DMS79 (cell line): ENCODE measurements at places on chromosomes 6 and 20.

DNA sequence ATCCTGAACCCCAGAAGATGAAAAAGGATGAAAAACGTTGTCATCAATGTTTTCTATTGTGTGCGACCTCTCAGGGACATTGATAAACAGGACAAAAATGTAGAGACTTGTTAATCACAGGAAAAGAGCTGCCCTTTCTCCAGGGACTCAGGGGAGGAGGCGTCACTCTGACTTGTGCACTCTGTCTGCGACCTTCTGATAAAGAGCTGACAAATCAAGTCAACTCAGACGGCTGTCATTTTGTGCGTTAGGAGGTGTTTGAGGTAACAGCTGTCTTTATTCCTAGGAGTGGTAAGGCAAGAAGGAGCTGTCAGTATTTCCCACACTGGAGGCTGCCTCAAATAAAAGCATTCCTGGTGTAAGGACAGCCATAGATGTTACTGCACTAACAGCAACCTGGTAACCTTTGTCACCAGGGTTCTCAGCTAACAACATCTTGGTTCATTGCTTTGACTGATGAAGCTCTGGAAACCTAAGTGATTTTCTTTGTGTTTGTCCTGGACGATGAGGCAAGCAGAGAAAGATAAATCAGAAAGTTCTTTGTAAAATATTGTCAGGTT, 38.6 kb upstream of the NXT1 start:
- no peak for DNase-seq

DNA sequence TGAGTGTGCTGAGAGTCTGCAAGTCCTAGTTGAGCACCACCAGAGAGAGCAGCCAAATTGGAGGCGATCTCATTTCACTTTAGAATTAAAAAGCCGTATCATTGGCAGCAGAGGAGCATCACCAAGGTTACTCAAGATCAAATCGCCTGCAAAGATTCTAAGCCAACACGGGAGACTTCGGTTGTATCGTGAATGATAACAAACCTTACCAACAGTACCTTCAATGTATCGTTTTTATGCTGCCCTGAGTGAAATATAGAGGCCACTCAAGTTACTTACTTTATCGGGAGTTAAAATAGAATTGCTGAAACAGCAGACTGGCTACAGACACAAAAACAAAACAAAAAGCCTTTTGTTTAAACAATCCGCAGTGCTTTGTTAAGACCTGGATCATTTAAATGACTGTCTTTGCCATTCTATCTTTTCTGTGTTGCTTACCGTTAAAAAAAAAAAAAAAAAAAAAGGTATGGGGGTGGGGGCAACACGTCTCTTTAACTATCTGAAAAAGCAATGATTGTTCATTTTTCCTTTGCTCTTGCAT, 14.2 kb downstream of the NHSL1 start:
- DNase-seq = peak; percentile 76

GRCh38 chr6:168658059-168658458, 217.1 kb downstream of the SMOC2 start:
- DNase-seq = no peak

GRCh38 chr20:41110930-41111577, 26.3 kb upstream of the PLCG1 start:
- DNase-seq = no peak

- DNase-seq = no peak
Observed at GRCh38 chr6:121540210-121540609, 104.8 kb downstream of the GJA1 start.

GRCh38 chr20:43919686-43920403, 5.2 kb downstream of the TOX2 start:
- DNase-seq = no peak

GRCh38 chr6:17093686-17094085, 8.2 kb upstream of the STMND1 start:
- DNase-seq = no peak

DNA sequence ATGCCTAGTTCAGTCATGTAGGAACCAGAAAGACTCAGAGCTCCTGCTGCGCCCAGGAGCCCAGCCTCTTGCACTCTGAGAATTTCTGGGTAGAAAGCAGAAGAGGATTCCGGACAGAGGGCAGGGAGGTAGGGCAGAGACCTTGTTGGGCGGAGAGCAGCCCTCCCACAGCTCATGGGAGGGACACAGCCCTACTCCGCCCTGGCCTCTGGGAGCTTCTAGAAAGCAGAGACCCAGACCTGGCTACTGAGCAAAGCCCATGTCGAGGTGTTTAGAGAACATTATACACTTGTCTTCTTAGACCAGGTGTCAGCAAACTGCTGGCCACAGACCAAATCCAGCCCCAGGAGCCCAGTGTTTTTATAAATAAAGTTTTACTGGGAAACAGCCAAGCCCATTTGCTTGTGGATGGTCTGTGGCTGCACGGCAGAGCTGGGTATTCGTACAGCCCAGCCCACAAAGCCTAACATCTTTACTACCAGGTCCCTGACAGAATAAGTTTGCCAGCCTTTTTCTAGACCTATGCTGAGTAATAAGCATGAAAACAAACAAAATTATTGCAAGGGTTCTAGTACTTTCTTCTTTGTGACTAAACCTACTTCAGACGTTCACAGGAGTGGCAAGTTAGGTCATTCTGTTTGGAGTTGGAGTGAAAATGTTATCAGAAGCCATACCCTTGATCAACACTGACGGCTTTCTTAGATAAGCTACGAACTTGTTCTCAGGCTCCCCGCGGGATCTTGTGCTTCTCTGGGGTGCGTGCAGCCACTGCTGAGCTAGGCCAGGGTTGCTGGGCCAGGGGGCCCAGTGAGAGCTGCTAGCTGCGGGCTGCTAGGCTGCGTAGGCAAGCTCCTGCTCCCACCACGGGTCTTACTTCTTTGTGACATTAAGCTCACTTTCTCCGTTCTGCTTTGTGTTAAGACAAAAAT, 235.1 kb upstream of the FOXQ1 start:
- no peak for DNase-seq

- no peak for DNase-seq
Observed at GRCh38 chr20:10306440-10307358, 88.1 kb downstream of the SNAP25 start.

- no peak for DNase-seq
Observed at GRCh38 chr20:49385465-49385864, 97.0 kb downstream of the KCNB1 start.

DNA sequence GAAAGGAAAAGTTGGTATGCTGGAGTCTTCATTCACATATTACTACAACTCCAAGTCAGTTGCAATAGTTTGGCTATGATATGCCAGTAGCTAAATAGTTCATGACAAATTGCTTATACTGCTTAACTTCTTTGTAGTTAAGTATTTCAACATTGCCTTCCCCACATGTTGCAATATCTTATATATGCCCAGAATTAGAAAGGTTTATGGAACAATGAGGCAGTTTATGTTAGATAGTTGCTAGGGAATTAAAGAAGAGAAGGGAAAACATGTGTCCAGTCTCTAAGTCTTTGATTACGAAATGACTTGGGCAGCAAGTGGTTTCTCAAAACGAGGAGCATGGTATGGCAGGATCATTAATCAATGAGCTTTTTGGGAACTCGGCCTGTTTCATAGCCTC, 145.8 kb downstream of the PLCB4 start:
- DNase-seq = no peak

GRCh38 chr20:58547623-58548475, 32.6 kb upstream of the APCDD1L start:
- DNase-seq = no peak

DNA sequence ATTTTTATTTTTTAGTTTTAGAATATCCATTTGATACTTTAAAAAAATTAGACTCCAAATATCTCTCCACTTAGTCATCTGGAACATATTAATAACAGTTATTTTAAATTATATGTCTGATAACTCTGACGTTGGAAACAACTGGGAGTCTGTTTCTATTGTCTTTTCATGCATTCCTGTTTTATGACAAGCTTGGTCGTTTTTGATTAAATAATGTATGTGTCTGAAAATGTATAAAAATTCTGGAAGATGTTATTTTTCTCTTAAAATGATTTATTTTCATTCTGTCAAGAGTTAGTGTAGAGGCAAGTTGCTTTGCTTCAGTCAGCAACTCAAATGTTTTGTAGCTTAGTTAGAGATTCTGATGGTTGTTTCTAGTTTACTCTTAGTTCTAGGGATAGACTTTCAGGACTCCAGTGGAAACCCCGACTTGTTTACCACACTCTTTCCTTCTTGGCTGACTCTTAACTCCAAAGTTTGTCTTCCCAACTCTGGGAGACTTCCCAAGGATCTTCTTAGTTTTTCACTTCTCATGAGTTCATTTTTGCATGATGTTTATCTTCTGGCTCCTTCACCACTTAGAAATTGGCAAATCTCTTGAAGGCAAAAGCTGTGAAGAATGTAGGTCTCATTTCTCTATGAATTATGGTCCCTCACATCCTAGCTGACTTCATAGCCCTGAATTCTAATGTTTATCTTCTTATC, 190.9 kb downstream of the LAMA2 start:
- no peak for DNase-seq

GRCh38 chr20:44083220-44083933, 103.6 kb downstream of the JPH2 start:
- DNase-seq = no peak

GRCh38 chr6:127690092-127690491, 113.1 kb downstream of the C6orf58 start:
- DNase-seq = no peak

- DNase-seq = no peak
Observed at GRCh38 chr6:137949686-137950390, 82.8 kb downstream of the TNFAIP3 start.

DNA sequence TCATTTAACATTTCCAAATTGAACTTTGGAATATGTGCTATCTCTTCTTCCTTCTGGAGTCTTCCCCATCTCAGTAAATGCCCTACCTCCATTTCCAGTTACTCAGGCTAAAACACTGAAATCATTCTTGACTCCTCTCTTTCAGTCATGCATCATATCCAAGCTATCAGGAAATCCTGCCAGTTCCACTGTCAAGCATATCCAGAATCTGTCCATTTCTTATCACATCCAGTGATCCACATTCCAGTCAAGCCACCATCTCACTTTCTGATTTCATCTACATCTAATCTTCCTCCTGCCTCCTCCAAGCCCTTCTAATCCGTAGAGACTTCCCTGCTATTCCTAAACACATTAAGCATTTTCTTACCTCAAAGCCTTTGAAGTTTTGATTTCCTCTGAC, 15.3 kb upstream of the TBC1D32 start:
- no peak for DNase-seq

DNA sequence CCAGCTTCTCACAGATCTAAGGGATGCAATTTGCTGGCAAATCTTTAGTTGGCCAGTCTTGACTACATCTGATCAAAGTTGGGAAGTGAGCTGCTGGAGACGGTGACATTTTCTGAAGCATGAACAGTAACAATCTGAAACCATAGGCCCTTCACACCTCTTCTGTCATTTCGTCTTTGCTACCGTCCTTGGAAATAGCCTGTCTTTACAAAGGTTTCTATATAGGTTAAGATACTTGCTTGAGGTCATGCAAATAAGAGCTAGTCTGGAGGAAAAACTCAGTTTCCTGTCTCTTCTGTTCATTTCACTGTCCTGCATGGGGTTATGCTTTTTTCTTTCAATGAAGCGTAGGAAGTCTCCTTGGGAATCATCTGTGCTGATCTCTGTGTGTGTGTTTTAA, 55.6 kb downstream of the CARMIL1 start:
- no peak for DNase-seq

DNA sequence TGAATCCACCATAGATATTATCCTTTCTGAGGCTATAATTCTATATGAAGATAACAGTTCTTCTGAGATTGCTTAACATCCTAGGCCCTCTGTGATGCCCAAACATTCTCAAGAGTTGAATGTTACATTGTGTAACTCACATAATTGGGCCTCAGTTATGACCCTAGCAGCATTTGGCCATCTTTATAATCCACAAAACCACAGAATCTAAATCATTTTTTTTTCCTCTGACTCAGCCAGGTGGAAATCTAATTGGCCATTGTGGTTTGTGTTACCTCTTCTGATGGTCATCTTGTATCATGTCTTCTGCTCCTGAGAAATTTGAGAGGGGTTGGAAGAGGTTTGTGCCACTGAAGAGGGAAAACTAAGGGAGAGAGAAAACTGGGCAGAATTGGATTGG, 99.5 kb downstream of the LINC00237 start:
- DNase-seq = no peak
